ENCODE measurements at places on chromosomes 7 and 10.
A peak's percentile ranks its signal among the peaks of the same experiment; 100 is the strongest.

DNA sequence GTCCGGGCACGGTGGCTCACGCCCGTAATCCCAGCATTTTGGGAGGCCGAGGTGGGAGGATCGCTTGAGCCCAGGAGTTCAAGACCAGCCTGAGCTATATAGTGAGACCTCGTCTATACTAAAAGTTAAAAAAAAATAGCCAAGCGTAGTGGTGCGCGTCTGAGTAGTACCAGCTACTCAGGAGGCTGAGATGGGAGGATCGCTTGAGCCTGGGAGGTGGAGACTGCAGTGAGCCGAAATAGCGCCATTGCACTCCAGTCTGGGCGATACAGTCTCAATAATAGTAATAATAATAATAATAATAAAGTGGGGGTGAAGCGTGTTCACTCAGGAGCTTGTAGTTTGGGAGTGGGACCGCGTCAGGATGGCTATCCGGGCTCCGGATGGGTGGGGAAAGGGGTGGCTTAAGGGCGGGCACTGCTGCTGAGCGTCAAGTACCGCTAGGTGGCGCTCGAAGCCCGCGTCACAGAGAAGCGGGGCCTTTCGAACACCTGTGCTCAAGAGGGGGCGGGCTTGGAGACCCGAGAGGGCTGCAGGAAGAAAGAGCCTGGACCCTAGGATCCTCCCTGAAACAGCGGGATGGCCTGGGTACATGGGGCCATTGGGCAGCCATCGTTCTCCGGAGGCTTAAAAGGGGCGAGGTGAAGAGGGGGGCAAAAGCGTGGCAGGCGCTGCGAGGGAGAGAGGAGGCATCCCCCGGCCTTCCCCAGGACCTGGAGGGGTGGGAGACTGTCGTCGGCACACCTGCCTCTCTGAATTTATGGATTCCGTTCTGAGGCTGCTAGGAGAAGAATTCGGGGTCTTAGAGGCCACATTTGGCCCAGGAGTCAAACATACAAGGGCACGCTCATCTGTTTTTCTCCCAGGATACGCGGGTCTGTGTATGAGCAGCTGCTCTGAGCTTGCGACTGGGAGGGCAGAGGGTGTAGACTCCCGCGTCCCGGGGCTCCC, 14.5 kb downstream of the LBX1 start:
- peak; percentile 93 for DNase-seq

DNA sequence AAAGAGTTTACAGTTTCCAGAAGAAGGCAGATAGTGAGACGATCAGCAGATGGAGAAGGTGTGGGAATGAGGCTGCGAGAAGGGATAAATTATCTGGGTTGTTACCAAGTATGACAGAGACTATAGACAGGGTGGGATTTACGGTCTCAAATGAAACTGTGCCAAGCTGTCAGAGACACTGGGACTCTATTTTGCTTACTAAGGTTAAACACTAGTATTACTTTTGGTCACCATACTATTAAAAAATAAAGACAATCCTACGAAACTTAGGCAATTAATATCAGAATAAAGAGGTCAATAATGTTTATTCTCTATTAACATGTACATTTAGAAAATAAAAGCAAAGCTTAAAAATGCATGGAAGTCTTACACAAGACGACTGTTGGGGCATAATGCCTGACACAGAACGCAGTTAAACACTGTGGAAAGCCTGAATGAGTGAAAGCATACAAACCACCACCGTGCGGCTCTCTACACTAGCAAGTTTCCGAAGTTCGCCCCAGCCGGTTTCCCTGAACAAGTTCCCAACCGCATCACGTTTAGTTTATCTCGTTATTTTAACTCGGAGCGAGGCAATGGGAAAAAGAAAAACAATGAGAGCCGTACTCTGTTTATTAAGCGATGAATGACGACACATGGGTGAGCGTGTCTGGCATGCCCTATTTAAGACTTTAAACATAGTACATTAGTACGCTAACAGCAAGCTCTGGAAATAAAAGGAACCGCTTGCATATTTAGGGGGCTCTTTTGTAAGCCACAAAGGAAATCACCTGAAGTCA, 909 bp upstream of the CC2D2B start:
- peak; percentile 60 for DNase-seq

GRCh38 chr7:95485391-95486123, at the start of gene ASB4:
ASB4 (plus strand) TSS chr7:95485943; CDS start chr7:95485972, 29 bp downstream.
- DNase-seq: no peak

GRCh38 chr10:122510326-122510725, 49.0 kb downstream of the HTRA1 start:
- DNase-seq: no peak

GRCh38 chr10:91349381-91349780, 60.8 kb upstream of the HECTD2 start:
- no peak for DNase-seq

DNA sequence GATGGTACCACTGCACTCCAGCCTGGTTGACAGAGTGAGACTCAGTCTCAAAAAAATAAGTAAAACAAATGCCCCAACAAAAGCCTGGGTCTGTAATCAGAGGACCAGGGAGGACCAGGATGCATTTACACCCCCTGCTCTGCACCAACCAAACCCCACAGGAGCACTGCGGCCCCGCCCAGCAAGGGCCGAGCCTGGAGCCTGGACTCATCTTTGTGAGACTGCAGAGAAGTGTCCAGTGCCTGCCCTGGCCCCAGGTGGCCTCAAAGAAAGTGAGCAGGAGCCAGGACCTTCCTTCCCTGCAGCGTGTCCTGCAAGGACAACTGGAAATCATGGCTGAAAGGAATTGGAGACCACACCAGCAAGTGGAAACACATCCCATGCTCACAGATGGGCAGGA, 31.6 kb downstream of the KNDC1 start:
- no peak for DNase-seq

Measured in neural progenitor cell (in vitro differentiated cells).